ENCODE measurements at places on chromosomes 1 and 21.

DNA sequence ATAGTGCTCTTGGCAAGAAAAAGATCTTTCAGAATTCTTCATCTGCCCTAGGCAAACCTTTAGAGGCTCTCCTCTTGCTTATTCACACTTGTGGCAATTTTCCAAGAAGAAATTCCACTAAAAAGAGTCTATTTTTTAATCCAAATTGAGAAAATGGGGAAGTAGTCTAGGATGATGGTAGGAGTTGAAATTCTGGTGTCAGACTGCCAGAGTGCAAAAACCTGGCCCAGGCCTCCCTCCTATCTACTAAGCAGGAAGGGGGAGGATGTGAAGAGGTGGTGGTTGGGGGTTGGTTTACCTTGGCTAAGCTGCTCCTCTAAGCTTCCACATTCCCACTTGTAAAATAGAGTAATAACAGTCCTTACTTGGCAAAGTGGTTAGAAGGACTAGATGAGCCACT lies 120.6 kb upstream of the KCNJ15 start:
- DNase-seq, result no peak

GRCh38 chr1:11804666-11805421 lies 920 bp downstream of the MTHFR start:
- DNase-seq, result no peak

DNA sequence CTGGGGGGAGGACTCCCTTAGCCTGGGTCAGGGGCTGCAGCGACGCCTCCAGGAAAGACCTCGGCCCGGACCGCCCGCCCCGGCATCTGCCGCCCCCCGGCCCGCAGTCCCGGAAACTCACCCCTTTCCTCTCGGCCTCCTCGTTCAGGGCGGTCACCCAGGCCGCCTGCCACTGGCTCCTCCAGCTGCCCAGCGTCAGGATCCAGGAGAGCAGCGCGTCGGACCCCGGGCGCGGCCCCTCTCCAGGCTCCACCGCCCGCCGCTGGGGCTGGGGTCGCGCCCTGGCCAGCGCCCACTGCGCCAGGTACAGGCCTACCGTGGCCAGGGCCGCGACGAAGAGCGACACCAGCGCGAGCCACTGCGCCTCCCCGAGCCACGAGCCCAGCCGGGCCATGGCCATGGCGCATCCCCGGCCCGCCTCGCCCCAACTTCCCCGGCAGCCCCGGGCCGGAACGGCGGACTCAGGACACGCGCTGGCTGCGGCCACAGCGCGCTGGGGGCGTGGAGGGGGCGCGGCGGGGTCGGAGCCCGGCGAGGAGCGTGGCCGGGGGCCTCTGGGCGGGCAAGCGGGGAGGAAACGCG lies 478 bp downstream of the C2CD2 start:
- DNase-seq, result peak; percentile 77

GRCh38 chr1:147605591-147605990 lies 64.3 kb downstream of the BCL9 start:
- DNase-seq, result no peak

DNA sequence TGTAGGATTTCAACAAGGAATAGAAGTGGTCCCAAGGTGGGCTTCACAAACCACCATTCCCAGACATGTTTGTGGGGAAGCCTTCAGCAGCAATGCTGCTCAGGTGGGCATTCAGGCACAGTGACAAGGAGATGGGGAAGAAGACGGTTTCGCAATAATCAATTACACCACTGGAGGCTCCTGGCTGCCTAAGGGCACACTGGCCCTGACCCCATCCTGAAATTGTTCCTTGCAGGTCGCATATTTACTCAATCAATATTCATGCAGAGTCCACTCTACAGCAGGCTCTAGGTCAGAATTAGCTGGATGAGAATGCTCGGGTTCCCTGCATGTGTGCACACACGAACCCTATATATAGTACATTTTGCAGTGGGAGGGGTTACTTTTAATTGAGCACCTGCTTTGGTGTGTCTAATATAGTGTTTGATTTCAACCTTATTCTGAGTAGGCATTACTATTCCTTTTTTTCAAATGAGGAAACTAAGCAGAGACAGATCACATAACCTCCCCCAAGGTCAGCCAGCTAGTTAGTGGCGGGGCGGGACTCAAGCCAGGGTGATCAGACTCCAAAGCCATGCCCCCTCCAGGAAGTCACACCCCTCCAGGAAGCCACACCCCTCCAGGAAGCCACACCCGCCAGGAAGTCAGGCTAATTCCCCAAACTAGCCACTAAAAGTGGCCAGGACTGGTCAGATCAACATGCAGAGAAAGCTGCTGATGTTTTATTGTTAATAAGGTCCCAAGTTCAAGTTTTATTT lies 106.5 kb downstream of the HLCS start:
- DNase-seq, result peak; percentile 89
